ENCODE measurements at places on chromosomes 2 and 18. TPM values are rescaled to one million over a fixed set of nuclear protein-coding genes. Genes with fewer than 3 reads are reported as not detected.

Gene NTSR2
- not detected for total RNA-seq

Gene IL36B
- not detected for total RNA-seq

Gene RNF152
- total RNA-seq, result 88.9 TPM

Gene RAX
- not detected for total RNA-seq

Gene REG3G
- not detected for total RNA-seq

Gene FBXO36
- 0.94 TPM for total RNA-seq

Gene REG1A
- 609 TPM for total RNA-seq

Gene RUFY4
- not detected for total RNA-seq

Gene GKN1
- total RNA-seq, result not detected

Gene PDIA6
- total RNA-seq, result 73.4 TPM
